NCI-H1436 treated with DMSO at 0.1 percent for 48 hours (cell line): ENCODE measurements at places on chromosomes 12 and 14.

DNA sequence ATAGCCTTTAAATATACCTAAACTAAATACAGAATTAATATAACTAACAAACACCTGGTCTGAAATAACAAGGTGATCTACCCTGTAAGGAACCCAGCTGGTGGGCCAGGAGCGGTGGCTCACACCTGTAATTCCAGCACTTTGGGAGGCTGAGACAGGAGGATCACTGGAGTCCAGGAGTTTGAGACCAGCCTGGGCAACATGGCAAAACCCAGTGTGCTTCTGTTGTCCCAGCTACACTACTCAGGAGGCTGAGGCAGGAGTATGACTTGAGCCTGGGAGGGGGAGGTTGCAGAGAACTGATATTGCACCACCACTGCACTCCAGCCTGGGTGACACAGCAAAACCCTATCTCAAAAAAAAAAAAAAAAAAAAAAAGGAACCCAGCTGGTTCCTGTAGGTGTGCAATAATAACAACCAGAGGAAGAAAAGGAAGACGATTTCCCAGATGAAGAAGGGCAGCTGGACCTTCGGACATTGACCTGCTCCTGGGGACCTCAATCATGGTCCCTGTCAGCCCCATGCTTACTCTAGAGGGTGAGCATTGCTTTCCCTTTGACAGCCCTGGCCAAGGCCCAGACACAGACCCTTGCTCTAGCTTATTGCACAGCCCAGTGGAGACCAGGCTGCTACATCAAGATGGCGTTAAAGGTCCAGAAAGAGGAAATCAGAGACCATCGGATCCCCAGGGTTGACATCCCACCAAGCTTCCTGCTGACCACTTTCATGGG lies 5.4 kb downstream of the FOS start:
- DNase-seq, result no peak

GRCh38 chr14:79411403-79412174 lies 799.7 kb downstream of the DIO2 start:
- no peak for DNase-seq

- DNase-seq, result no peak
These were observed 261.9 kb upstream of the LRIG3 start for GRCh38 chr12:59182191-59182590.

DNA sequence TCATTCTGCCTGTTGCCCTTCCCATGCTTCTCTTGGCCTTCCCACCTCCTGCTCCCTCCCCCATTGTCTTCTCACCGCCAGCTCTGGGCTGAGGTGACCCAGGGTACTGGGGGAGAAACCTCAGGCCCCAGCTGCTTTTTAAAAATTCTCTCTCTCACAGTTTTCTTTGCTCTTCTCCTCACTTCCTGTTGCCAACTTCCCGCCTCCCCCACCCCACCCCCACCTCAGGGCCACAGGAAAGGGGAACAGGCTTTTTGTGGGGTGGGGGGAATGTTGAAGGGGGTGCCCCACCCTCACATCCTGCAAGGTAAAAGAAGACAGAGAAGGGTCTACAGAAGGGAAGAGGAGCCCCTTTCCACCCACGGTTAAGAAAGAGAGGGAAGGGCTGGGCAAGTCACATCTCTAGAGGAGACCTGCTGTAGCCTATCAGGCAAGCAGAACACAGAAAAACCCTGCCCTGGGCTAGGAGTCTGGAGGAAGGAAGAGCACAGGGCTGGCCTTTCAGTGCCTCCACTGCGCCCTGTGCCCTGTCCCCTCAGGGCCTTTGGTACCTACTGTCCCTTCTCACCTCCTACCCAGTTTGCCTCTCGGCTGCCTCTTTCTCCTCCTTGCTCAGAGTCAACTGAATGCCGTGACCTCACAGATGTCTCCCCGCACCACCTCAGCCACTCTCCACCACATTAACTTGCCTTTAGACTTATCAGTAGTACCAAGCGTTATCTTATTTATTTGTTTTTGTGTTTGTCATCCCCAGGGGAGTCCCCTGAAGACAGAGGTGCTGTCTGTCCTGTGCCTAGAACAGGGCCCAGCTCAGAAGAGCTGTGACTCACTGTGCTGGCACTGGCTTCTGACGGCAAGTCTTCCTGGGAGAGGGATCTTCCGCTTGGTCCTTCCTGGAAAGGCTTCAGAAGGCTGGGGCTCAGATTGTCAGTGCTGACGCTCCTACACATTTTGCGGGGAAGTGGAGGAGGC lies 1.7 kb downstream of the ARHGAP9 start:
- no peak for DNase-seq

- no peak for DNase-seq
These were observed 205.1 kb downstream of the NEDD1 start for GRCh38 chr12:97112136-97112535.

- no peak for DNase-seq
These were observed 14.9 kb upstream of the GPR132 start for GRCh38 chr14:105080161-105080560.
